ENCODE measurements at places on chromosomes 11 and 22. TPM values are rescaled to one million over a fixed set of nuclear protein-coding genes. Genes with fewer than 3 reads are reported as not detected.

DNA sequence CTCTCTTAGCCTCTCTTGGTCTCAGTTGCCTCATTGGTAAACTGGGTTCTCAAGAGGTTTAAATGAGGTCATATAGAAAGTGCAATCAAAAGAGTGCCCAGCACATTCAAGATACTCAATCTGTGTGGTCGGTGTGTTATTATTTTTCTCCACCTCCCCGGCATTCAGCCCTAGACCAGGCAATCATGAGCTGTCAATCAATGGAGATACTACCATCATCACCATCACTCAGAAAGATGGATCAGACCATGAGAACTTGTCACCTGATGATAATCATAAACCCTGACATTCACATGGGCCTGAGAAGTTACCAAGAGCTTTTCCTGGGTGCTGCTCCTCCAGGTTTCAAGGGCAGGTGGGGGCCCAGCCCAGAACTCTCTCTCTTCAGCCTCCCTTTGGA is 166.1 kb downstream of the MN1 start:
- DNase-seq: no peak

GRCh38 chr11:12417691-12418611 is 40.6 kb downstream of the PARVA start:
- peak; percentile 89 for DNase-seq

DNA sequence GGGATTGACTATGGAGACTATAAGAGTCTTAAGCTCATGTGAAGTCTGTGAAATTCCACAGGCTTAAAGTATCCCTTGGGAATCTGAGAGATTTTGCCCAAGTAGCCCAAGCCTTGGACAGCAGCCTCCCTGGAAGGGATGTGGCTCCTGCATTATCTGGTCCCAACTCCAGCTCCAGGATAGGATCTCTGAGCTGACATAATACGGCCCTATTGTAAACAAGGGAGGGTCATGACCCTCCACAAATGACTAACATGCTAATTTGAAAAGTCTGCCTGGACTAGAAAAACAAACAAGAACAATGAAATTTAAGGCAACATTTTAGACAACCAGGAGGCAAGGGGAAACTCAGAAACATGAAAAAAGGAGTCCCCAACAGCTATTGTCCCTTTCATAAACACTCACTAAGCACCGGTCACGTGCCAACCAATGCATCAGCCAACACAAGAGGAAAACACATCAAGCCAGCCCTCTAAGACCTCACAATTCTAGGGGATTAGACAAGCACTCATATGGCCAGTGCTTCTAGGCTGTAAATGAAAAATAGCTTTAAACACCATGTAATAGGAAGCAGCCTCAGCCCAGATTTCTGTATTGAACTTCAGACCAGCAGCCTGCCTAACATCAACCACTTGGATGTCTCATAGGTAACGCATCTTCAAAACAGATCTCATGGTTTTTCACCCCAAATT is 101.2 kb upstream of the TIMP3 start:
- no peak for DNase-seq

Gene MS4A6E
- not detected for total RNA-seq

DNA sequence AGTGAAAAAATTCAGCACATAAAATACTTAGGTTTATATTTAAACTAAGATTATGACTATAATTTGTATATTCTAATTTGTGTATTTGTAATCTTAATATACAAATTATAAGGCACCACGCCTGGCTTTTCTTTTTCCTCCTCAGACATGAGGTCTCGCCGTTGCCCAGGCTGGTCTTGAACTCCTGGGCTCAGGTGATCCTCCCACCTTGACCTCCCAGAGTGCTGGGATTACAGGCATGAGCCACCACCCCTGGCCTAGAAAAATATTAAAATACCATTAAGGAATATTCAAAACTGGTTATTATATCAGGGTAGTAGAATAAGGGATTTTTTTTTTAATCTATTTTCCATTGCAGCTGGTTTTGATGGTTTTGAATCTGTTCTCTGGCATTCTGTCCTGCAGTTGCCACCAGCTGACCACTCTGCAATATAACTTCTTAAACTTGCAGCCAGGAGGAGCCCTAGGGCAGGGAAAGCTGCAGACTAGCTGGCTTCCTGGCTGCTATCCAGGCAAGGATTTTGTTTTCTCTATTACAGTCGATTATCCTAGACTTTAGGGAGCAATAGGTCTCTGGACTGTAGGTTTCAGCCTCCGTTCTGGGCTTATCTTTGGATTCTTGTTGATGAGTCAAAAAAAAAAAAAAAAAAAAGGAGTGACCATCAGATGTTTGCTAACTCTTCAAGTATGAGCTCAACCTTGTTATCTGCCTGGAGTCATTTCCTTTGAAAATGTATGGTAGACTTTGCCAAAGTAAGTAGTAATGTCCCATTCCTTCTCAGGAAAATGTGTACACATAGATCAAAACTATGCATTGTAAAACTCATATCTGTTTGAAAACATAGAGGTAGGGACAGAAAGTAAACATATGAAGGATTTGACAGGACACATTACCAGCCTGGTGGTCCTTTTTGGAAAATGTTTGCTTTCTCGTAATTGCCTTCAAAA is 13.2 kb downstream of the POLA2 start:
- no peak for DNase-seq

All from esophagus muscularis mucosa (tissue), 4 donors.